ENCODE measurements at places on chromosomes 6 and 20. TPM values are rescaled to one million over a fixed set of nuclear protein-coding genes. Genes with fewer than 3 reads are reported as not detected.
A peak's percentile ranks its signal among the peaks of the same experiment; 100 is the strongest.

GRCh38 chr20:59783641-59784010 lies 149.8 kb downstream of the SYCP2 start:
- DNase-seq, result no peak

GRCh38 chr6:82045965-82046756 lies 201.4 kb downstream of the IBTK start:
- DNase-seq, result no peak

- DNase-seq, result no peak
Measured at GRCh38 chr6:121333196-121333595, 1.1 kb downstream of the TBC1D32 start.

DNA sequence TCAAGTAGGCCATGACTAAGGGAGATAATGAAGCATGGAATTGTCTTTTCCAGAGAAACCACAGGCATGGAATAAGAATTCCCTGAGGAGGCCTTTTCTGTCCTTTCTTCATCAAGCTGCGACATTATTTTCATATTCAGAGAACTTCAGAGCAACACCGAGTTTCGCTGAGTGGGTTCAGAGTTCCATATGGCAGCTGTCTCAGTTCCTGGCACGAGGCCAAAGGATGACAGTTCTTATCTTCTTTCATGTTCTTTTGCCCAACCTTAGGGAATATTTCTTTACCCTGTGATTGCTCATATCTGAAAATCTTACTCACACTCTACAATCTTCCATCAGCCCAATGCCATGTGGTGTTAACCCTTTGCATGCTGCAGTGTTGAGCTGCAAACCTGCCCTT lies 135.3 kb upstream of the BMP2 start:
- DNase-seq, result no peak

GRCh38 chr6:27474172-27474465 lies 1.2 kb upstream of the ZNF184 start:
- no peak for DNase-seq

- no peak for DNase-seq
Measured at GRCh38 chr6:156710479-156710878, 66.7 kb upstream of the ARID1B start.

DNA sequence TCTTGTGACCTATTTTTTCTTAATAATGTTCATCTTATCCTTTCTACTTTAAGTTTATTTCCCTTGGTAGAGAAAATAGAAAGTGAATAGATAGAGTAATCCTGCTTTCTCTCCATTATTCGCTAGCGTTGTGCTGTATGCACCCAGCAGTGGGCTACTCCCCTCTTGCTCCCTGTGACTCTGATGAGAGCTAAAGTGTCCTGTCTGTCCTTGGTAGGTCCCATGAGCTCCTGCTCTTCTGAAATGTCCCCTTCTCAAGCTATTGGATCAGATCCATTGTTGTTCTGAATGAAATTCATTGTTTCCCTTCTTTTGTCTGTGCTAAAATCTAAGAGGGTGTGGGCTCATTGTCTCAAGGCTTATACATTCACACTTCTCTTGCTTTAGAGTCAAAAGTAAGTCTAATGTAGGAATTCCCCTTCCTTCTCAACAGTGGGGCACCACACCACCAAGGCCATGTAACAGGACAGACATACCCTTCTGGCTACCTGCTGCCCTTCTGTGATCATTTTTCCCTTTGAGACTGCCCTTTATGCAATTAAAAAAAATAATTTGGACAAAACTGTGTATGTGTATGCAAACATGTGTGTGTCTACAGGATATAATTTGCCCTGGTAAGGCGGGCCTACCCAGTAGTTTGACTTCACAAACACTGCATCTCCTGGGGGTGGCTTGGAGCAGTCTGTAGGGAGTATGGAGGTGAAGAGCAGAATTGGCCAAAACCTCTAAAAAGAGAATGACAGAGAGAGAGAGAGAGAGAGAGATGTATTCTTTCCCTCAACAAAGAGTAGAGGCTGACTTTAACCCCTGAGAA lies 167.0 kb upstream of the MYLIP start:
- no peak for DNase-seq

DNA sequence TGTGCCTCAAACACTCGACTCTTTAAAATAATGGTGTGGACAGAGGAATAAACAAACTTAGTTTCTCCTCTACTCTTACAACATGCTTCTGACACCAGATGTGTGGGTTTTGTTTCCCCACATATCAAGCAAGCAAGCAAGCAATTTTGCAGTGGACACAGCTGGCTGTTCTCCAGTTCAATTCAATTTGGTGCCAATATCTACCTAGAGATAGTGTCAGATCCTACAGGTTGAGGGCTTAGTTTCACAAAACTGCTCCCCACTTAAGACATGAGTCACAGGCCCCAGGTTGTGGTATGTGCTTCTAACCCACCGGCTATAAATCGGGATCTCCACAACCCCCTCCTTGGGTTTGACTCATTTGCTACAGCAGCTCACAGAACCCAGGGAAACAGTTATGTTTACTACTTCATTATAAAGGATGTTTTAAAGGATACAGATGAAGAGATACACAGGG lies 131.4 kb upstream of the TRAF3IP2 start:
- DNase-seq, result no peak

- no peak for DNase-seq
Measured at GRCh38 chr6:134714113-134714512, 235.8 kb downstream of the ALDH8A1 start.

GRCh38 chr6:36386495-36387439 lies 702 bp downstream of the ETV7 start:
- no peak for DNase-seq

GRCh38 chr6:40960742-40961430 lies 78.1 kb downstream of the UNC5CL start:
- DNase-seq, result no peak

GRCh38 chr20:2295886-2296515 lies at the start of gene TGM3:
TGM3 (plus strand) TSS chr20:2296001; CDS start chr20:2296064, 63 bp downstream.
- peak; percentile 29 for DNase-seq

- DNase-seq, result no peak
Measured at GRCh38 chr6:4606821-4607704, 169.1 kb upstream of the CDYL start.

- DNase-seq, result peak; percentile 84
Measured at GRCh38 chr6:44225579-44226325, 2.4 kb downstream of the SLC29A1 start.

DNA sequence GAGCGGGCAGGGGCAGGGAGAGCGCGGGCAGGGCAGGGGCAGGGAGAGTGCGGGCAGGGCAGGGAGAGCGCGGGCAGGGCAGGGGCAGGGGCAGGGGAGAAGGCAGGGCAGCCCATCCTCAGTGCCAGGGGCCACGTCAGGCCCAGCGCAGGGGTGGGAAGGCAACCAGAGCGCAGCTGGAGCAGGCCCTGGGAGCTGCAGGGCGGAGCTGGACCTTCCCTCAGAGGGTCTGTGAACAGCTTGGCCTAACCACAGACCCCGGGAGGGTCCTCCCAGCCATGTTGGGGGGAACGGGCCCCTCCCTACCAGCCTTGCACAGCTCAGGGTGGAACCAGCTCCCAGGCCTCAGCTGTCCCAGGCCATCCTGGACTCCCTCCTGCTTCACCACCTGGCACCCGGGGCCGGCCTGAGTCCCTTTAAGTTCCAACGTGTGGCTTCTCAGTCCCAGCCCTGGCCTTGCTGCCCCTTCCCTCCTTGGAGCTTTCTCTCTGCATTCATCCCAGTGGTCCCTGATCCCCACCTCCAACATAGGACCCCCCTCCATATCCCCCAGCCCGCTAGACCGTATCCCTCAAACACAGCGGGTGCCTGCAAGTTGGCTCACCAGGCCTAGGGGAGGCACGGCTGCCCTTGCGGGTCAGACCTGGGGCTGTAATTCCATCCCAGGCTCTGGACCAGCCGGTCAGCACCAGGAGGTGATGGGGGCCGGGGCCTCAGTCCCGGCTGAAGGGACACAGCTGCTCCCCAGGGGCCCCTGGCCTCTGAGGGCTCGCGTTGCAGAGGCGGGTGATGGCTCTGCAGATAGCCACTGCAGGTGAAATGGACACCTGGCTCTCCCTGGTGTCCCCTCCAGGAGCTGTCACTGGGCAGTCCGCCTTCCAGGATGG lies 5.6 kb upstream of the ZBTB46 start:
- no peak for DNase-seq

DNA sequence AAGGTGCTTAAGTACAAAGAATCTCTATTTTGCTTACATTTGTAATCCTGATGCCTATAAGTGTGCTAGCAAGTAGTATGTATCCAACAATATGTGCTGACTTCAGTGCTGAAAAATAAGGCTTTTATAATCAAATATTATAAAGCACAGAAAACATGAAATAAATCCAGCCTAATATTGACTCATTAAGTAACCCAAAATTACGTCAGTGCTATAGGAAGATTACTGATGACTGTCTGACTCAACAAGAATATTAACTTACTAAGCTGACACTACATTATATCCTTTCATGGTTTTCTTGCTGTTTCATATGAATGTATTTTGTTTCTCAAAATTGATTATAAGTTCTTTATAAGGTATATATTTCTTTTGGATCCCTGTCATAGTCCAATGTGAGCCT lies 76.1 kb downstream of the ME1 start:
- no peak for DNase-seq

- DNase-seq, result no peak
Measured at GRCh38 chr20:58086763-58087561, 141.5 kb downstream of the ANKRD60 start.

DNA sequence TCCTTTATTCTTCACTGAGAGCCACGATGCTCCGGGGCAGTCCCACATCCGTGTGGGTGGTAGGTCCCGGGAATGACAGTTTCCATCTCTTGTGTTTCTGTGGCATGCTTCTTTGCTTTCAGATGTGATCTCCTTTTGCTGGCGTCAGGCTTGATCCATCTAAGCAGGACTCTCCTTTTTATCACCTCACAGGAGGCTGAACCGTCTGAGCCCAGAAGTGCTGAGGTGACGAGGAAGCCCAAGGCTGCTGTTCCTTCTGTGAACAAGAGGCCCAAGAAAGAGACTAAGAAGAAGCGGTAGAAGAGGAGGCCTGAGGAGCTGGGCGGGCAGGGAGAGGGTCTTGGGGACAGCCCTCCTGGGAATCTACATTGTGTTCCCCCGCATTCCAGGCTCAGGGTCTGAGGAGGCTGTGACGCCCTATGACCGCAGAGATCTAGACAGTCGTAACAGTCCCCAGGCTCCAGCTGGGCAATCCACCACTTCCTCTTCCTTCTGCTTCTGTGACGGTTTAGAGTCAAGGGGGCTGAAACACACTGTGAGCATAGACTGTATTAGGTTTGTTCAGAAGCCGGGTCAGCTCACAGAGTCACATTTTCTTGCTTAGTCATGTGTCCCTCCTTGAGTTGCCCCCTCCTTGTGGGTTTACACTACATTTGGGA lies 26.8 kb downstream of the MANBAL start:
- no peak for DNase-seq

DNA sequence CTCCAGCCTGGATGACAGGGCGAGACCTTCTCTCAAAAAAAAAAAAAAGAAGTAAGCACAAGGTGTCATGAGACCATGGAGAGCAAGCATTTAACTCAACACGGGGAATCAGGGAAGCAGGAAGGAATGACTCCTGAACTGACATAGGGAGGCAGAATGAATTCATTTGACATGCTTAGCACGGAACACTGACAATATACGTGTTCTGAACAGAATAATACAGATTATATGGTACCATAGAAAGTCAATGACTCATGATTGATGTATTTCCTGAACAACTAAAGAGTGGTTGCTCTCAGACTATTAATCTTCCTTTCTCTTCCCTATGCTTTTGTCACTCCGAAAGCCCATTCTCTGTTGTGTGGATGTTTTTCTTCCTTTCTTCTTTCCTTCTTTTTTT lies 20.7 kb upstream of the ASIP start:
- no peak for DNase-seq

- DNase-seq, result peak; percentile 51
Measured at GRCh38 chr6:27176523-27177484, 70.7 kb upstream of the PRSS16 start.

GRCh38 chr20:21189761-21190523 lies 64.1 kb downstream of the KIZ start:
- DNase-seq, result no peak

GRCh38 chr20:63027922-63028389 lies 21.2 kb upstream of the BHLHE23 start:
- no peak for DNase-seq

GRCh38 chr6:166754218-166755030 lies 127.4 kb upstream of the RPS6KA2 start:
- no peak for DNase-seq

- peak; percentile 67 for DNase-seq
Measured at GRCh38 chr6:135183002-135183531, 2.0 kb downstream of the MYB start.

- no peak for DNase-seq
Measured at GRCh38 chr20:50932016-50932485, 814 bp upstream of the ADNP start.

DNA sequence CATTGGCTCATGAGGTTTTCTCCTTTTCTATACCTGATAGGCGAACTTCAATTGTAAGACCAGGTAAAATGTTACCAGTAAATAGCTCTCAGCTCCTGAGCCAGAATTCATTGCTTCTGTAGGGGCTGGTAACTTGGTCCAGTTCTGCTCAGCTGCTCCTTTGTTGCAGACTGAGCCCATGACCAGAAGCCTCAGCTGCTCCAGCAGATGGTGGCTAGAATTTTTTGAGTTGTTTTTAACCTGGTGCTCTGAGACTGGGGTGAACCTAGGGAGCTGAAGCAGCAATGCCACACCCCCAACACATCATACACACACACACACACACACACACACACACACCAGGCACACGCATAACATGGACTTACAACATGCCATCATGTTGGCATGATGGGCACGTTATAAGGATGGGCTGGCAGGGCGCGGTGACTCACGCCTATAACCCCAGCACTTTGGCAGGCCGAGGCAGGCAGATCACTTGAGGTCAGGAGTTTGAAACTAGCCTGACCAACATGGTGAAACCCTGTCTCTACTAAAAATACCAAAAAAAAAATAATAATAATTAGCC lies 103.1 kb downstream of the QRSL1 start:
- DNase-seq, result no peak

- DNase-seq, result no peak
Measured at GRCh38 chr6:120805276-120805675, 529.0 kb downstream of the TBC1D32 start.

- DNase-seq, result no peak
Measured at GRCh38 chr6:169456840-169457239, 203.2 kb upstream of the THBS2 start.

DNA sequence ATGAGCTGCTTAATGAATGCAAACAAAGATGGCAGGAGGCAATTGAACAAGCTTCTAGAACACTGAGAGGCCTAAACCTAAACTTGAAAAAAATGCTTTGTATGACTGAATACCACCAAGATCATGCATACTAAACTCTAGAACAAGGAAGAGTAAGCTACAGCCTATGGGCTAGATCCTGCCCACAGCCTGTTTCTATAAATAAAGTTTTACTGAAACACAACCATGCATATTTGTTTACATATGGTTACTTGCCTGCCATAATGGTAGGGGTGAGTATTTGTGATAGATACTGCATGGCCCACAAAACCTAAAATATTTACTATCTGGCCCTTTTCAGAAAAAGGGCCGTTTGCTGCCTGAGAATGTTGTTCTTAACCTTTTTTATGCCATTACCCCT lies 37.0 kb downstream of the ZFP64 start:
- no peak for DNase-seq

GRCh38 chr6:14286144-14286543 lies 168.6 kb downstream of the CD83 start:
- DNase-seq, result no peak

Gene TPBG
- total RNA-seq, result 0.87 TPM

Gene ULBP2
- total RNA-seq, result 0.21 TPM

Gene COL9A1
- 0.11 TPM for total RNA-seq

Gene ARFGEF3
- total RNA-seq, result 0.07 TPM

Gene IMPG1
- not detected for total RNA-seq

Gene HRH3
- total RNA-seq, result not detected

Gene C6orf15
- total RNA-seq, result not detected

Gene MYCT1
- 2.7 TPM for total RNA-seq

Gene EPPIN
- total RNA-seq, result not detected

Gene SLC9A8
- total RNA-seq, result 10.3 TPM

All from right lobe of liver (tissue), 6 donors.